ENCODE measurements at places on chromosomes 13 and 19.

- no peak for DNase-seq
Observed at GRCh38 chr19:2112516-2113320, 16.0 kb downstream of the IZUMO4 start.

DNA sequence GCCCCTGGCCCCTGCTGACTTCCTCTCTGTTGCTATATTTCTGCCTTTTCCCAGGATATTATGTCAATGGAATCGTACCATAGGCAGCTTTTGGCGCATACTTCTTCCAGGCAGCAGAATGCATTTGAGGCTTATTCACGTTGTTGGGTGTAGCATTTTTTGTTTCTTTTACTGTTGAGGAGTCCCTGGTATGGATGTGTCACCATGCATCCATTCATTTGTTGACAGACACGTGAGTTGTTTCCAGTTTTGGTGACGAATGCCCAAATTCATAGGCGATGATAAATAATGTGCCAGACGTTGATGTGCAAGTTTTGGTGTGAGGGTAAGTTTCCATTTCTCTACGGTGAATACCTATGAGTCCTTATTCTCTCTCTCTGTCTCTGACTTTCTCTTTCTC lies 5.0 kb downstream of the NFILZ start:
- DNase-seq: no peak

- no peak for DNase-seq
Observed at GRCh38 chr19:2634228-2634951, 68.1 kb downstream of the GNG7 start.

DNA sequence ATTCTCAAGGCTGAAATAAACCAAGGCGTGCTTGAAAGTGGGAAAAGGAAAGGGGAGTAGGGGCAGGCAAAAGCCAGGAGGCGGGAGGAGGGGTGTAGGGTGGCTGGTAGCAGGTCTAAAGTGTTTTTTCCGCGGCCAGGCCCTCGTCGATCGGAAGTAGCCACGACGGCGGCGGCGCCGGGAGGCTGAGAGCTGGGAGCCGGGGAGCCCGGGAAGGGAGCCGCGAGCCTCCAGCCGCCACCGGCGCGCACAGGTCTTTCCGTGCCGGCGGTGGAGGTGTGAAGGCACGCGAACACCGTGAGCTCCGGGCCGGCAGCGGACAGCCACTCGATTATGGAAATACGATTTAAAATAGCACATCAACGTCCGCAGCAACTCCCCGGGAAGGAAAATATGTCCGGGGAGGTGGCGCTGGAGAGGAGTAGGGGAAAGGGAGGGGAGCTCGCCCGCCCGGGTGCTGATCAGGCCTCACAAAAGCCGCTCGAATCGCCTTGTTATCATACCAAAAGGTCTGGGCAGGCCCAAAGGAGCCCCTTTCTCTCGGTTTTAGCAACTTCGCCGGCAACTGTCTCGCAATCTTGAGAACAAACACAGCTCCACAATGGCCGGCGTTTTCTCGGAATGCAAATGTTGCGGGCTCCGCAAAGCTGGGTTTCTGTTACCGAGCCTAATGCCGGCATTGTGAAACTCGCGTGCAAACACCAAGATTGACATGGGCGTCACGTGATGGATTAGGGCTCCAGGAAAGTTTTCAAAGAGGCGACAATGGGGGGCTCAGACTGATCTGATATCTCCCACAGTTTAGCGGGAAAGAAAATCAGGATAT lies 2.9 kb upstream of the PCDH8 start:
- peak; percentile 56 for DNase-seq

DNA sequence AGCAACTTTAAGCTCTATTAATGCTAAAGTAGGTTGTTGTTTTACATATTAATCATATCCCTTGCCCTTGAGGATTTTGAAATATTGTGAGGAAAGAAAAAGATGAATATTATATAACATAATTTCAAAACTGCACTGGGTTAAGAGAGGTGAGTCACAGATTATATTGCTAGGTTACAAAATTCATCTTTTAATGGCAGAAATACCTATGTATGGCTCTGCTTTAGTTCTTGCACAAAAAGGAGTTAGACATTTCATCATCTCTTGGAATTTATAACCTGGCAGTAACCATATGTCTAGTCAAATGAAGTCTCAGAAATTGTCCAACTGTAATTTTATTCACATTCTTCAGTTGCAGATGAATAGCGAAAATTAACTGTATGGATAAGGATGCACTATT lies 2041.1 kb downstream of the OLFM4 start:
- no peak for DNase-seq

- DNase-seq: peak; percentile 61
Observed at GRCh38 chr19:38134540-38135149, 89.4 kb downstream of the DPF1 start.

DNA sequence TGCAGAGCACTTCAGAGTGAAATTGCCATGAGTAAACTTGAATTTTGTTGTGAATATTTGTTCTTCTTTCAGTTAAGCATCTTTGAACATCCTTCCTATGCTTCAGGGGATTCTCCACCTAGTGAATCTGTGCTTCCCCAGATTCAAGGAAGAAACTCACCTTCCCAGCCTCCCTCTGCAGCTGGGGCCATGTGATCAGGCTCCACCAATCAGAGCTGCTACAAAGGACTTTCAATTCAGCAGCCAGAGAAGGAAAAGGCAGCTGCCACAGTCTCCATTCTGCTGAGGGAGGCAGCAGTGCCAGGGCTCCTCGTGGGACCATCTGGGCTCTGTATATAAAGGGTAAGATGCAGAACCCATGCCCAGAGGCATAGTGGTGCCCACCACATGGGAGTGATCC lies 89.7 kb upstream of the SIAH3 start:
- DNase-seq: no peak

DNA sequence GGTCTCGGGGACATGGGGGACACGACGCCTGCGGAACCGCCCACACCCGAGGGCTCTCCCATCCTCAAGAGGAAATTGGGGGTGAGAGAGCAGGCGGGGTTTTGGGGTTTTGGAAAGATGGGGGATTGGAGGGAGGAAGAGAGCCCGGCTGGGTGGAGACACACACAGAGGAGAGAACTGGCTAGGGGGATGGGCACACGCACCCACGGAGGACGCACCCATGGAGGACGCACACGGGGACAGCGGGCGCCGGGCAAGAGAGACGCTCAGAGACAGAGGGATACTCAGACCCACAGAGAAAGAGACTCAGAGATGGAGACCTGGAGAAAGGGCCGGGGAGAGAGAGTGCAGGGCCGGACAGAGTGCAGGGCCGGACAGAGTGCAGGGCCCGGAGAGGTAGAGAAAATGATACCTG lies 52.1 kb downstream of the MAP4K1 start:
- no peak for DNase-seq

DNA sequence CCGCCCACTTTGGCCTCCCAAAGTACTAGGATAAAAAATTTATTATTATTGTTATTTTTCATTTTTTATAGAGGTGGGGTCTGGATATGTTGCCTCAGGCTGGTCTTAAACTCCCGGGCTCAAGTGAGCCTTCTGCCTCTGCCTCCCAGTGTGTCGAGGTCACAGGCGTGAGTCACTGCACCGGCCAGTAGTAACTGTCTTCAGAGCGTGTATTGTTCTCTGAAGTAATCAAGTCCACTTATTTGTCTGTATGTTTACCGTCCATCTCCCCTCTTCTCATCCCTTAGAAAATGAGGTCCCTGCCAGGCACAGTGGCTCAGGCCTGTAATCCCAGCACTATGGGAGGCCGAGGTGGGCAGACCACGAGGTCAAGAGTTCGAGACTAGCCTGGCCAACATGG lies 18.2 kb upstream of the SULT2B1 start:
- no peak for DNase-seq

DNA sequence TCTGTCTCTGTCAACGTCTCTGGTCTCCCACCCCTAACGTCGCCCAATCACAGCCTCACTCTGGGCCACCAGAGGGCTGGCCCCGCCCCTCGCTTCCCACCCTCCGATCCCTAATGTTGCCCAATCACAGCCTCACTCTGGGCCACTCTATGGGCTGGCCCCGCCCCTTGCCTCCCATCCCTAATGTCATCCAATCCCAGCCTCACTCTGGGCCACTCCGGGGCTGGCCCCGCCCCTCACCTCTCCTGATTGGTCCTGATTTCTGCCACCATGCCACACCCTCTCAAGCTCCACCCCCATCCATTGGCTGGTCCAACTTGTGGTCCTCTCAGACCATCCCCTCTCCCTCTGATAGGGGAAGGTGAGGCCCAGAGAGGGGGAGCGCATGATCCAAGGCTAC lies 24.9 kb downstream of the CELF5 start:
- DNase-seq: no peak

DNA sequence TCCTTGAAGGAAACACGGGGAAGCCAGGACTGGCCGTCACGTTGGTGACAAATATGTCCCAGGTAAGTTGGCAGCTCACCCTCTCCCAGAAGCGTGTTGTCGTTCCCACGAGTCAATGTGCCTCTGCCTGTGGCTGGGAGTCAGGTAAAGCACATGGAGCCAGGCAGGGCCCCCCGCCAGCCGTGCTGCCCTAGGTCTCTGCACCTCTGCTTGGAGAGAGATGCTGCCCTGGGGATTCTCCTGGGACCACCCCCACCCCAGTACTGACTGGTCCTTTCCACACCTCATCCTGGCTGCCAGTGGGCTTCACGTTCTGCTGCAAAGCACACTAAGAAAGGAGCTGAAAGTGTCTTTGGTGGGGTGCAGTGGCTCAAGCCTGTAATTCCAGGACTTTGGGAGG lies 9.9 kb downstream of the ZNF114 start:
- no peak for DNase-seq

DNA sequence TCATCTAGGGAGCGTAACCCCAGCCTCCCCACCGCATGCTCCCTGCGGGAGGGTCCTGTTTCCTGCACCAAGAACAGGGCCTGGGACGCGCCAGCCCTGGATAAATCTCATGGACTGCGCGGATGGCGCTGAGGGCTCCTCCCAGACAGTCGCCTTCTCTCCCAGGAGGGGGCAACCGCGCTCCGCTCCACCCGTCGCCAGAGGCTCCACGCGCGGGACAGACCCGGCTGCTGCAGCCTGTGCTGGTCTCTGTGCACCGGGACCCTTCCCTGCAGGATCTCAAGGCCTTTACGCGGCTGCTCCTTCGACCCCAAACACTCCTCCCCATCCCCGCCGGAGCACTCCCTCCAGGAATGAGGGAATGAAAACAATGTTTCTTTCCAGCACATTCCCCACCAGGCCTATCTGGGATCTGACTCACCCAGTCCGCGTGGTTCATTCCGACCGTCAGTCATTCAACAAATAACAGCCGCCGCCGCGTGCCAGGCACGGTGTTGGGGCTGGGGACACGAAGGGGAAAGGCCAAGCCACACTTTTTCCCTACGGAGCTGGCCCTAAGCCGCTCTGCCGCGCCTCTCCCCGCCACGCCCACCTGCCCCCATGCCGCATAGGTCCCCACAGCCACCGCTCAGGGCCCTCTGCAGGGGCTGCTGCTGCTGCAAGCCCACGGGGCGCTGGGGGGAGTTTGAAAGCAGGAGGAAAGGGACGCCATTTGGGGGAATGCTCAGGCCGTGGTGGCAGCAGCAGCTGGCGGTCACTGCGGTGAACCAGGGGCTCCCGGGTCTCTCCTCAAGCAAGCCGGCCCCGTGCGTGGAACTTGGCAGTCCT lies 6.0 kb downstream of the PNMA8B start:
- no peak for DNase-seq

DNA sequence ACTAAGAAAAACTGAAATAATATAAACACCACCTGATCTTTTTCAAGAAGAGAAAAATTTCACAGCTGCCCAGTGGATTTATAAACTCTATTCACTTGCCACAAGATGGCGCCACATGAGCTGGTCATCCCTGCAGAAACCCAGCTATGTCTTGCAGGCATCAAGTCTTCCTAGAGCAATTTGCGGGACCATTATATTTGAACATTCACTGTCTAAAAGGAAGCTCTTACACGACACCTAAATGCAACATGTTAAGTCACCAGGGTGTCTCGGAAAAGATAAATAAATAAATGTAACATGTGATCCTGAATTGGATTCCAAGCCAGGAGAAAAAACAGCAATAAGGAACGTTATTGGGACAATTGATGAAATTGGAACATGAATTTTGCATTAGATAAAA lies 20.3 kb upstream of the AKT2 start:
- peak; percentile 94 for DNase-seq

GRCh38 chr13:99124794-99125316 lies 75.8 kb upstream of the UBAC2 start:
- DNase-seq: no peak

DNA sequence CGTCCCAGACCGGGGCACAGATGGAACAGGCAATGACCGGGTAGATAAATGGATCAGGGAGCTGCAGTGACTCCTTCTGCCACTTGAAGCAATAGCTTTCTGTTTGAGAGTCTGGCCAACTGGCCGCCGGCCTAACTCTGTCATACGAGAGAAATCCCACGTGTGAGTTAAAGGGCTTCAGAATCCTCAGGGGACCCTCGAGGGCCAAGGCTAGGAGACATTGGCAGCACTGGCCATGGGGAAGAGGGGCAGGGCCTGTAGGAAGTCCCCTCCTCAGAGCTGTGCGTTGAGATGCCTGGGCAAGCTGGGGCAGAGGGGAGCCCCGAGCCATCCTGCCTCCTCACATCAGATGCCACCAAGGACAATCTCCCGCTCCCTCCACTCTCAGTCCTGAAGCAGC lies 51.6 kb downstream of the KLF2 start:
- no peak for DNase-seq

DNA sequence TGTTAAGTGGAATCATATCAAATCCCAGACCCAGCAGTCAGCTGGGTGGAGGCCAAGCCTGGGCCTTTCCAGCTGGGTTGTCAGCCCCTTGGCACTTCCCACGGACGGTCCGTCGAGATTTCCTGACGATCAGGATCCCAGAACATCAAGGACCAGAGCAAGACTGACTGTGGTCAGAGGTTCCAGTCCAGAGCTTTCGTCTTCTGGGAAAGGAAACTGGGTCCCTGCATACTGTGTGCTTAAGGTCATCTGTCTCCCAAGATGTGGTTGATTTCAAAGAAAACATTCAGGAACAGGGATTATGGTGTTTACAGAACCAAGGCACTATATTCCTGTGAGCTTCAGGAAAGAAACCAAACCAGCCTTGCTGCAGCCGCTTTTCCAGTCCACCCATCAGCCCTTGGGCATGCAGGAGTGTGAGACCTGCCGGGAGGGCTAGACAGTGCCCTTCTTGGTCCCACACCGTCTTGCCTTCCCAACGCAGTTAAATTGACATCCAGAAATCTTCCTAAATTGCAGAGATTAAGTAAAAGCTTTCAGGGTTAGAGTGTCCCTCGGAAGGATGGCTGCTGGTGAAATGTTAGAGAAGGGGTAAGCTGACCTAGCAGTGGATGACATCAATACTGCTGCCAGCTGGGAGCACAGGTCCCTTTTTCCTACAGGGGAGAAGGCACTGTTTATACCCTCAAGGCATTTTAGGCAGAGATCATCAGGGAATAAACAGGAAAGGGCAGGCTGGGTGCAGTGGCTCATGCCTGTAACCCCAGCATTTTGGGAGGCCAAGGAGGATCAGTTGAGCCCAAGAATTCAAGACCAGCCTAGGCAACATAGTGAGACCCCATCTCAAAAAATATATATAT lies 5.0 kb upstream of the C19orf33 start:
- peak; percentile 86 for DNase-seq

GRCh38 chr19:1232652-1233072 lies 5.1 kb downstream of the CBARP start:
- peak; percentile 45 for DNase-seq

- no peak for DNase-seq
Observed at GRCh38 chr13:44506719-44507118, 69.4 kb downstream of the TSC22D1 start.

- DNase-seq: peak; percentile 47
Observed at GRCh38 chr19:41352609-41353465, 885 bp downstream of the TGFB1 start.

GRCh38 chr19:53958168-53958571 lies 4.6 kb upstream of the CACNG8 start:
- no peak for DNase-seq

All from HT-29 (cell line).